ENCODE measurements at places on chromosomes 5 and 9.
A peak's percentile ranks its signal among the peaks of the same experiment; 100 is the strongest.

GRCh38 chr9:73573235-73573634 is 421.6 kb downstream of the ANXA1 start:
- no peak for DNase-seq

GRCh38 chr9:98484162-98484561 is 224.6 kb downstream of the GABBR2 start:
- DNase-seq: no peak

GRCh38 chr5:2750026-2750757 is 1.3 kb downstream of the IRX2 start:
- no peak for DNase-seq

GRCh38 chr5:72387985-72388384 is 67.8 kb downstream of the PTCD2 start:
- no peak for DNase-seq

DNA sequence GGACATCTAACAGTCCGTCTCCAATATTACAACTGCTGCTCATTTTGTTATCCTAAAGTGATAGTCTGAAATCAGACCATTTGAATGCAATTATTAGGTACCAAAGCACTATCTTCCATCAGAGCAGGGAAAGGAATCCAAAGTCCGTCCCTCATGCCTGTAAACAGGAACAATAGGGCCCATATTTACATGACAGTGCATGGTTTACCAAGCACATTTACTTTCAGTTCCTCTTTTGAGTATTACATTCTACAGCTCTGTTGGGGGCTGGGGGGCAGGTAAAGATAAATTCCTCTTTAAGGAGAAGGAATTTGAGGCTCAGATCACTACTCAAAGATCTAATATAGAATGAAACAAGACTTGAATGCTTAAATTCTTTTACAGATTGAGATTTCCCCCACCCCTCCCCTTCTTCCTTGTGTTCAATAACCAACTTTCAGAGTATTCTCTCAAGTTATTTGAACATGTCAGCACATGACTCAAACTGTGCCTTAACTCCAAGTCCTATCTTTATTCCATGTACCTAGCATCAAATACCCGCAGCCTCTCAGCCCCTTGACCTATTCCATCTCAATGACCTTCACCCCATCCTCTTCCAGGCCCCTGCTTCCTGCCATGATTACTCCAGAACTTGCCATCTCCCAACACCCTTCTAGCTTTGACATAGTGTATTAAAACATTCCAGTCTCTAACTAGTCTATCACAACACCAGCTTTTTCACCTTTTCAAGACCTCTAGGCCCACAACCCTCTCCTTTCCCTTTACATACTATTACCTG is 71.0 kb downstream of the BRINP1 start:
- DNase-seq: no peak

DNA sequence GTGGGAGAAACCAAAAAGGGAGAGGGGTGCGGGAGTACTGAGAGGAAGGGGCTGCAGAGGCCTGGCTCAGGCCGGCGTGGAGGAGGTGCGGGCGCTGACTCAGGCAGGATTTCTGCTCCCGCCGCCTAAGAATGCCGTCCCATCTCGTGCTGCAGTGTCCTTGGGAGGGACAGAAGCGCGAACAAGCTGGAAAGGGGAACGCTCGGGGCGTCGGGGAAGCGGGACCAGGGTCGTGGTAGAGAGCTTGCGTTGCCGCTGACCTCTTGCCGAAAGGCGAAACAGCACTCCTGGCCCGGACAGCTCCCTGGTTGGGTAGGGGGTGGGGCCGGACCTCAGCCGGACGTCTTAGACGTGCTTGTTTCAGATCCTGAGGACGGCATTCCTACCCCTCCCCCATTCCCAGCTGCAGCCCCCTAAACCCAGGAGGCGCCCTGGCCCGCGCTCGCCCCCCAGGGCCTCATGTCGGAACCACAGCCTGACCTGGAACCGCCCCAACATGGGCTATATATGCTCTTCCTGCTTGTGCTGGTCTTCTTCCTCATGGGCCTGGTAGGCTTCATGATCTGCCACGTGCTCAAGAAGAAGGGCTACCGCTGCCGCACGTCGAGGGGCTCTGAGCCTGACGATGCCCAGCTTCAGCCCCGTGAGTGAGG is 1.1 kb downstream of the RELL2 start:
- peak; percentile 54 for DNase-seq

- DNase-seq: no peak
Measured at GRCh38 chr5:174601946-174602345, 122.4 kb upstream of the MSX2 start.

DNA sequence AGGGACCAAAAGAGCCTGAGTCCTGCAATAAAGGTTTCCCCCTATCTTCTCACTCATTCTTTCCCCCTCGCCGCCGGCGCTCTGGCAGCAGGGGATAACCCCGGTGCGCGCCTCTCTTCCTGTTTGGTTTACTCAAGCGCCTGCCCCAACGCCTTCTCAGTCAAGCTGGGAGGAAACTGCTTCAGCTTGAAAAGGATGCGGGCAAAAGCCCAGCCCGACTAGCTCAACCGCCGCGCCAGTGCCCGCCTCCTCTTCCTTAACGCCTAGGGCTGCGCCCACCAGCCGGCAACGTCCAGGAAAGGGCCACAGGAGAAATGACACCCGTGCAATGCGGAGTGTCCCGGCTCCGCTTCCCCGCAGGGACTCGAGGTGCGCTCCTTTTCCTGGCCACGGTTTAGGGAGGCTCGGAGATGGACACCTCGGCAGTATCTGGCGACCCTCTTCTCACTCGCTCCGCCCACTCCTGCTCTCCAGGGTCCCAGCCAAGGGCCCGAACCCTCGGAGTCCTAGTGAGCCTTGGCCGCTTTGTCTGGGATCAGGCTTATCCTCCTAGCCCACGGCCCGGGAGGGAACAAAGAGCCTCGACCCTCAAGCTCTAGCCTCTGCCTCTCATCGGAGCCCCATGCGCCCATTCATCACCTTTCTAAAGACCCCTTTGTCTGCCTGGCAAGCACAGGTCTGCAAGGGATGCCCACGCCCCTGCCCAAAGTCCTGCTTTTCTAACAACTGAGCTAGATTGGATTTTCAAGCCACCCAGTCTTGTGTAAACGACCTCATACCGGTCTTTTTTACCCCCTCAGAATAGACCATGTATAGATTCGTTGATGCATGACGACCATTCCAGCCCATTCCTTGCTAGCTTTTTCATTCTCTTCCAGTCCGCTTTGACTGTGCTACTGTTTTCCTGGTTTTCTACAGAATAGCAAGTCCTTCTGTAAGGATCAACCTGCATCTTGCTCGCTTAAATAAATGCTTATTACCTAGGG is 2.0 kb downstream of the ST8SIA4 start:
- DNase-seq: no peak

GRCh38 chr9:71814226-71814625 is 45.9 kb upstream of the CEMIP2 start:
- DNase-seq: no peak

DNA sequence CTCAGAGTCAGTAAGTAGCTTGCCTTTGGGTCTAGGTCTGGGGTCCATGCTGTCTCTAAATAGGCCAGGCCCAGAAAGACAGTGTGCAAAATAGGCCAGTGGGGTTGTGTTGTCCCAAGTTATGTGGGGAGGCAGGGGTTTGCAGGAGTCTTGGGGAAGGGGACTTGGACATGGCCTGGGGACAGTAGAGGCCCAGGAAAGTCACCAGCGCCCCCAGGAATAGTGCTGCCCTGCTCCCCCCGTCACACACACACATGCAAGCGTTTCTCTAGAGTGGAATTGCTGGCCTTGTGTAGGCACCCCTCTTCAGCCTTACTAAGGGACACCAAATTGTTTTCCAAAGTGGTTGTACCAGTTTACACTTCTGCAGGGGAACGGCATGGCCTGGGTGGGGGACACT is 227.5 kb downstream of the PBX3 start:
- no peak for DNase-seq

DNA sequence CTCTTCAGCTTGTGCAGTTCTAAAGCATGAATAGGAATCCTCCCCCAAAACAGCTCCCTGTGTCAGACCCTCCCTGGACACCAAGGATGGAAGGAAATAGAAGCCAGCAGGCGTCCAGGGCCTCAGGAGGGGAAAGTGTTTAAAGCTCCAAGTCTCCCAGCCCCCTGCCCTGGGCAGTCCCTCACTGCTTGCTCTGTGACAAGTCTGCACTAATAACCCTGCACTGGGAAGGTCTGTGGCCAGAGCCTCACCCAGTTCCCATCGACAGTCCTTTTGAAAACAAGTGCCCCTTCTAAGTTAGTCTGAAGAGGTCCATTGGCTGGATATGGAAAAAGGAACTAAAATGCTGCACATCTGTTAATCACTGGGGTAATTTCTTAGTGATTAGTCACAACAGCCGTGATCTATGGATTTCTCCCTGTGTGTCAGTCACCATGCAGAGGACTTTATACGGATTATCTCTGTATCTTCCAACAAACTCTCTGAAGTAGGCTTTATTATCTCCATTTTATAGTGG is 195.3 kb downstream of the FBXL7 start:
- no peak for DNase-seq

GRCh38 chr9:36169708-36170107 is 520 bp downstream of the CCIN start:
- DNase-seq: no peak

DNA sequence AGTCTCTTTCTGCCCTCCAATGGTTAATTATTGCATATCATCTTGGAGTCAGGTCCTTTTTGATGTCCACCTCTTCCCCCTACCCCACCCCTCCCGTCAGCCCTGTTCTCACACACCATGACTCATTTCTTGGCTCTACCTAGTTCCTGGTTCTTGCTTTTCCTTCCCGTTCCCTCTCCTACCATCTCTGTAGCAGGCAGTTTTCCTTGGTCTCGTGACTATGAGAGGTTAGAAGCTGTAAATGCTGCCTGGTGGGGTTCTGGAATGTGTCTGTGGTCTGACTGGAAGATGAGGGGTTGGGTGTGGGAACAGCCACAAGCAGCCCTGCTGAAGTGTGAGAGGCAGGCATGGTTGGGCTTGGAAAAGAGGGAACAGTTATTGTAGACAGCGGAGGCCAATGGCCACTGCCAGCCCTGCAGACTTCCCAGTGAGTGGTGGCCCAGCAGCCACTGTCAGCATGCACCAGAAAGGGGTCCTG is 18.2 kb downstream of the SLC22A5 start:
- DNase-seq: no peak

DNA sequence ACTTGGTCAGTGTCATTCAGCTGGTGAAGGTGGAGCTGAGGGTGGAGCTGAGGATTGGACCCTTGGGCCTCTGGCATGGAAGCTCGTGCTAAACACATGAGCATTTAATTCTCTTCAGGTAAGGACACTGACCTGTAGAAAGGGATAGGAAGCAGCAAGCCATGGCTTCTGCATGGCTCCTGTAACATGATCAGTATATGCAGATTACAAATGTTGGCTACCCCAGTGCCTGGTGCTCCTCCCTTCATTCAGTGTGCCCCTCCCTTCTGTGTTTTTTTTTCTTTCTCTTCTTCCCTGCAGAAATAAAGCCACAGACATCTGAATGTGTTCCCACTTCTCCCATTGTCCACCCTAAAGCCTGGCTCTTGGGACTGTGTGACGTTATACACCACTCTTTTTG is 52.9 kb downstream of the ARHGAP26 start:
- no peak for DNase-seq

DNA sequence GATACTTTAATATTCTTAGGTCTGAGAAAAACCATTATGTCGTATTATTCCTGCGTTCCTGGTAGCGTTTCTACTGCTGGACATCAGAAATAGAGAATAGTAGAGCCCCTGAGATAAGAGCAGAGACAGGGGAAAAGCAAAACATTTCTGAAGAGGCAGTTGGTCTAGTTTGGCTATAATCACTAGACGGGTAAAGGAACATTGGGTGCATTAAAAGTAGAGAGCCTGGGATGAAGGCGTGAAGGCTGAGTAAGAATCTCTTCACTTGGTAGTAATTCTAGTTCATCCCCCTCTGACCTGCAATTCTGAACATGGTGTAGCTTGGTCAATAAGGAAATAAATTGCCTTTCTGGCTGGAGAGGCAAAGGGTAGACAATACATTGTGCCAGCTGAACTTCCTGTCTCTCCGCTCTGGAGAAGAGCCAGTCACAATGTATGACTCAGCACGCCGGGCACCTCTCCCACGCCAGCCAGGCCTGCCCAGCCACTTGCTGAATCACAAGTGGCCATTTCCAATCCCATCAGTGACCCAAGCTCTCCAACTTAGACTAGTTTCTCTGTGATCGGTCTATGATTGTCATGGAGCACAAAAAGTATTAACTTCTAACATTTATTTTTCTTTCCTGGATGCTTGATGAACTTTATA is 75.4 kb downstream of the STK32A start:
- DNase-seq: no peak

GRCh38 chr5:170132269-170132975 is 26.7 kb downstream of the FOXI1 start:
- no peak for DNase-seq

GRCh38 chr9:21080793-21081192 is 3.1 kb upstream of the IFNB1 start:
- DNase-seq: no peak

- no peak for DNase-seq
Measured at GRCh38 chr5:171848006-171848405, 62.4 kb downstream of the SMIM23 start.

GRCh38 chr9:37295796-37296195 is 126.7 kb upstream of the GRHPR start:
- no peak for DNase-seq

GRCh38 chr5:90644132-90644531 is 85.5 kb downstream of the ADGRV1 start:
- no peak for DNase-seq

DNA sequence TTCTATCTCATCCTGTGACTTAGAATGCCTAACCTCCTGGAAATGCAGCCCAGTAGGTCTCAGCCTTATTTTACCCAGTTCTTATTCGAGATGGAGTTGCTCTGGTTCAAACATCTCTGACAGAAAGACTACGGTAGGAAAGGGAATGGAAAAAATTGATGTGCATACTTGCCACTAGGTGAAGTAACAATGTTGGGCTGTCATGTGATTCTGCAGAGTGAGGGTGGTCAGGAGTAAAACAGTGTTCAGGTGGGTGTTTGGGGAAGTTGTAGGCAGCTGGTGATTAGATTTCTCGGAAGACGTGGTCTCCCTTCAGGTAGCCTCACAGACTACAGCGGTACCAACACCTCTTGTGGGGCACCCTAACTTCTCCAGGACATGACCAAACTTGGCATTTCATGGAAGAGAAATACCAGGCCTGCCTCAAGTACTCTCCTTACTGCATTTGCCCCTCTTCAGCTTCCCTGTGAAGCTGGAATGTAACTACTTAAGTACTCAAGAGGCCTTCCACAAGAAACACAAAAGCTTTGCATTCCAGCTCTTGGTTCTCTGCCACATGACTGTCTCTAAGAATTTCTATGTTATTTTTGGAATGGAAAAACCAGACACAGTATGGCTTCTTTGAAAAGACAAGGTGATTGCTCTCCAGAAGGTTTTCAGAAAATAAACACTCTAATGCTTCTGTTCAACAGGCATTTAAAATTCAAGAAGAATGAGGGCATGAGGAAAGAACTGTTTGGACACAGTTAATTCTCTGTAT is 17.4 kb upstream of the ENTREP1 start:
- no peak for DNase-seq

DNA sequence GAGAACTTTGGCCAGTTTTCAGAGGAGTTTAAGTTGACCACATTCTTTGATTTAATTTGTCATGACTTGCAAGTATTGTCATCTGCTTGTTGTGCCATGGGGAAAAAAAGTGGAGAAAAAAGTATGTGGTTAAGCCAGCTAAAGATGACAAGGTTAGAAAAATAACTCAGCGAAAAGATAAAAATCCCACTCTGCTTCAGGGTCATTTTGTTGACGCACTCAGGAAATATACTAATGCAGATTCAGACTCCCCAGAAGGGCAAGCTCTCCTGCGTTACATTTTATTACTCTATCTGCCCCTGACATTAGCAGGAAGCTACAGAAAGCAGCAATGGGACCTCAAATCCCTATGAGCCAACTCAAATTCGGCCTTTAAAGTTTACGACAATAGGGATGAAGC is 27.6 kb upstream of the TESK1 start:
- DNase-seq: no peak

GRCh38 chr5:128199104-128199503 is 115.5 kb downstream of the SLC12A2 start:
- DNase-seq: no peak
